ENCODE measurements at places on chromosomes 6 and 20. TPM values are rescaled to one million over a fixed set of nuclear protein-coding genes. Genes with fewer than 3 reads are reported as not detected.
A peak's percentile ranks its signal among the peaks of the same experiment; 100 is the strongest.

DNA sequence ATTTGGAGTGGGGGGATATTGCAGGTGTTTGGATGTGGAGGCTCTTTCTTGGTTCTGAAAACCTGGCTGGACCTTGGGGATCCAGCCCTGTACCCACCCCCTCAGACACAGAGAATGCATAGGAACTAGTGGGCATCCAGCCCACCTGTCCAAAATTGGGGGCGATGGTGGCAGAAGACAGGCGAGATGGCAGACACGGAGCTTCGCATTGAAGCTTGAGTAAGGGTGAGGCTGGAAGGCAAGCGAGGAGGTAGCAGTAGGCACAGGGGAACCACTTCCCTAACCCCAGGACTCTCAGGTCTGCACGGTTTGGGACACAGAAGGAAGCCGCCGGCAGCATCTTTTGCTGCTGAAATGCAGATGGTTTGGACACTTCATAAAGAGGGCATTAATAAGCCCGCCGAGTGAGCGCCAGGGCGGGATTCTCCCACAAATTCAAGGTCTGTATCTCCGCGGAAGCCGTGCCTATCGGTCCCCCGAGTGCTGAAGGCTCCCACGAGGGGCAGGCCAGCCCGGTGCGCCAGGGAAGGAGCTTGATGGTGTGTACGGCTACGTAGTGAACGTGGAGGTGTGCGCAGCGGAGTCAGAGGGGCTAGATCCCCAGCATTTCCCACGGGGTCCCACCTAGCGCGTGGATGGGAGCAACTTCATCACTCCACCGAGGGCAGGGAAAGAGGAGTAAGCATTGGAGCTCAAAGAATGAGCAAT, 1.6 kb upstream of the FOXA2 start:
- no peak for DNase-seq

- no peak for DNase-seq
Observed at GRCh38 chr6:5995949-5996713, 10.6 kb downstream of the NRN1 start.

GRCh38 chr6:75493400-75494064, at the start of gene FILIP1:
FILIP1 (minus strand) TSS chr6:75493800; CDS start chr6:75414972, 78,828 bp downstream.
- peak; percentile 52 for DNase-seq

DNA sequence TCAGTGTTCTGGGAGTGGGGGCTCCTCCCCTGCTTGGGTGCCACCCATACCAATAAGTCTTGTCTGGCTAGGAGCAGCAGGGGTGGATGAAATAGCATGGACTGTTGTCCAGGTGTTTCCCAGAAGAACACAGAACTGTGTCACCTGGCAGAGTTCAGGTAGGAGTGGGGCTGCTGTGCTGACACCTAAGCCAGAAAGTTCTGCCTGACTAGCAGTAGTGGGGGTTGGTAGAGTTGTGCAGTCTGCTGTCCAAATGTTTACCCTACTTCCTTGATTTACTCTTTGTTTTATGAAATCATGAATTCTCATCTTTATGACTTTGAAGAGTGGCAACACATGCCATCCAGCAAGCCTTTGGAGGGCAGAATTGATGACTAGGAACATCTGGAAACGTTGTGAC, 27.3 kb upstream of the SLC35B3 start:
- DNase-seq, result no peak

TREML2 gene
- 0.10 TPM for polyA plus RNA-seq

DNA sequence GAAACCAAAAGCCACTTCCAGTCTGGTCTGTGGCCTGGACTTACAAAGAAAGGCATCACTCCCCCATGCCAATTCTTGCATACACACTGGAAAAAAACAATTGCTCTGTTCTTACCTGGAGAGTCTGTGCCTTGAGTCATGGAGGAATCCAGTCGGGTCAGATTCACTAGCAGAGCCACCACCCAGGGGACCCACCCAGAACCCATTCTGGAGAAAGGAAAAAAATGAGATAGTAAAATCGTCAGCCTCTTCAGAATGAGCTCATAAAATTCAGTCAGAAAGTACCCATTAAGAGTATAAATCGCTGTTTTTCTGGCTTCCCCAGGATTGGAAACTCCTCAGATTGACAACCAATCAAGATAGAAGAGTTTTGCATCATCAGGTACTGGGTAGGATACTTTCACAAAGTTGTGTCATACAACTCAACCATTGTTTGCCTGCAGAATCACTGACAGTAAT, at the start of gene HLA-DOB:
TSS of gene HLA-DOB (minus strand) at position 257 of the 459 bp plus-strand sequence. CDS start at position 206, 51 bp downstream.
- no peak for DNase-seq

- no peak for DNase-seq
Observed at GRCh38 chr20:45998761-45999160, 9.9 kb upstream of the MMP9 start.

DEFB124 gene
- polyA plus RNA-seq, result not detected
